ENCODE measurements at places on chromosomes 2 and 18.

- DNase-seq = no peak
These were observed 63.6 kb upstream of the MGAT5 start for GRCh38 chr2:134190062-134190806.

DNA sequence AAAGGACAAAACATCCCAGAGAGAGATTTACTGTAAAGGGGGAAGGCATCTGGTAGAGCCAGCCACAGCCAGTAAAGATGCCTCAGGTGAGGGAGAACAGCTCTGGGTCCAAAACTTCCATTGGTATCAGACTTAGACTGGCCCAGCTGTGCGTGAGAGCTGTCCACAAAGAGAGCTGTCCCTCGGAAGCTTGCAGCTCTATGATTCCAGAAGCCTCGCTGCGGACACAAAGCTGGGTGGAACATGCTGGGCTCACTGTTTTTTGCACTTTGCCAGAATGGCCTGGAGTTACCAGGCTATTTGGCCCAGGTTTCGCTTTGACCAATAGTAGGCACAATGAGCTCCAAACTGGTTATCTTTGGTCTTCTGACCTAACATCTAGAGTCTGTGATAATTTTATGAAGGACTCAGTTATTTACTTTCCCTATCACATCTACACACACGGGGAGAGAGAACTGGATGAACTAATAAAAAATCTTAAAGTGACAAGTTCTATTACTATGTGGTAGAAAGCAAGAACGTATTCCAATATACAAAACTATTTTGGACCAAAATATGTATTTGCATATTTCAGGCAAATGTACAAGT lies 101.9 kb downstream of the DNER start:
- no peak for DNase-seq

DNA sequence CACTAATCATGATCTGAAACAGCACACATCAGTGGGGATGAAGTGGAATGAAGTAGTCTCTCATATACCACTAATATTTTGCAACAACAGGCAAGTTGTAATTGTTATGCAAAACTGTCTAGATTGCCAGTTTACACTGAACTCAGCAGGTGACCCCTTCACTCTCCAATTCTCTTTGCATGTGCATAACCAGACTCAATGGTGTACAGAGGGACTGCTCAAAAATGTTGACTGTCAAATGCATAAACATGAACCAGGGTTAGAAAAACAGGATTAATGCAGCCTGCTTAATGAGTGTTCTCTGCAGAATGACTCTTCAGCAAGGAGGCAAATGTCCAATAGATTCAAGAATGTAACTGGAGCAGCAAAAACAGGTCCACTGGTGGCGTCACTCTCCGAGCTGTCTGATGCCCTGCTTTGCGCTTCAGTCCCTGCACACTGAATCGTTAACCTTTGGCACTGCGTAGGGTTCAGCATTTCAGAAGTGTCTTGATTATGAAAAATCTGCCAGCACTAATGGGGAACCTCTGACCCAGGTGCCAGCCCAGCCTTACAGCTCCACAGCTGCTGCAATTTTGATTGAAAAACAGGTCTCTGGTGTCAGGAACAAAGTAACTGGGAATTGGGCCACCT lies 209.3 kb downstream of the TDRD15 start:
- no peak for DNase-seq

GRCh38 chr18:54240629-54241107 lies 16.2 kb upstream of the MBD2 start:
- DNase-seq = no peak

DNA sequence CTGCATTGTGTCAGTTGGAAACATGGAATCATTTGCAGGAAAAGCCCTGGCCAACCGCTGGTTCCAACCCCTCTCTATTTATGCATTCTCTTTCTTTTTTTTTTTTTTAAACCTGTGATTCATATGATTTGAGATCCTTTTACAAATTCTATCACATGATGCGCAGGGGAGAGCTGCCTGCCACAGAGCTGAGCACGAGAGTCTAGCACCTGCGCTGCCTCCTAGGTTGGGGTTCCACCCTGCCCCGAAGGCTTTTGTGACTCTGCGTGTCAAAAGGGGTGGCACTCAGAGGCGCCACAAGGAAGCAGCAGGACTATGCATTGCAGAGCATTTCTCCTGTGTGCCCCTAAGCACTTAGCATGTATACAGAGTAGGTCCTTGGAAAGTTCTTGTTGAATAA lies 17.3 kb upstream of the ESPNL start:
- DNase-seq = no peak

DNA sequence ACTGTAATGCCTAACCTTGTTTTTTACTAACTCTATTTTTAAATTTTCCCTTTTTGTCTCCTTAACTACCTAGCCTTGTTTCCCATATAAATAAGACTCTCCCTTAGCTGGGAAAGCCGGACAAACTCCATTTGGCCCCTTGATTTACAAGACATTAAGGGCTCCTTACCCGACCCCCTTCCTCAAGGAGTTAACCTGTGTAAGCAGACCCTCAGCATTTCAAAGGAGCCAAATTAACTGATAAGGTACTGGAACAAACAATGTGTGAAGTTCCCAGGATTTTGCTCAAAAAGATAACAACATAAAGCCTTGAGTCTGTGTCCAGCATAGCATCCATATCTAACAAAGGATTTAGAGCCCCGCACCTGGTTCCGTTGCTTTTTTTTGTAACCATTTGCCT lies 59.6 kb upstream of the C2orf15 start:
- no peak for DNase-seq

DNA sequence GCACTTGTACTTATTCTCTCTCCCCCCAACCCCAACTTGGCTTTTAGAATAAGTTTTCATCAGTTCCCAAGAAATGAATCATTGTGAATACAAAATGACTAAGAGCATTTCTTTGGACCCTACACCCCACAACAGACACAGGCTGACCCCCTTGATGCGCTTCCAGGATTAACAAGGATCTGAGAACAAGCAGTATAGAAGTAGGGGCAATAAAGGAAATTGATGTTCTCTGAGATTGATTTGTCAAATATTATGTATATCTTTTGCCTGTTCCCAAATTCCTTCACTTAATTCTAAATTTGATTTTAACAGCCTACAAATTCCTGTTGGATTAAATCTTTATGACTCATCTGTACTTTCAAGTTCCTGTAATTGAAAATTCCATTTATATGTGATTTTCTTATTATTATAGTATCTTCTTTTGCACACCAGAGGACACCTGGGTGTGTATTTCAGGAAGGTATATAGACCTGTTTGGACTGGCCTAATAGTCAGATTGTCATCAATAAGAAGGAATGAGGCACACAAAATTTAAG lies 10.2 kb upstream of the PTPN4 start:
- no peak for DNase-seq

DNA sequence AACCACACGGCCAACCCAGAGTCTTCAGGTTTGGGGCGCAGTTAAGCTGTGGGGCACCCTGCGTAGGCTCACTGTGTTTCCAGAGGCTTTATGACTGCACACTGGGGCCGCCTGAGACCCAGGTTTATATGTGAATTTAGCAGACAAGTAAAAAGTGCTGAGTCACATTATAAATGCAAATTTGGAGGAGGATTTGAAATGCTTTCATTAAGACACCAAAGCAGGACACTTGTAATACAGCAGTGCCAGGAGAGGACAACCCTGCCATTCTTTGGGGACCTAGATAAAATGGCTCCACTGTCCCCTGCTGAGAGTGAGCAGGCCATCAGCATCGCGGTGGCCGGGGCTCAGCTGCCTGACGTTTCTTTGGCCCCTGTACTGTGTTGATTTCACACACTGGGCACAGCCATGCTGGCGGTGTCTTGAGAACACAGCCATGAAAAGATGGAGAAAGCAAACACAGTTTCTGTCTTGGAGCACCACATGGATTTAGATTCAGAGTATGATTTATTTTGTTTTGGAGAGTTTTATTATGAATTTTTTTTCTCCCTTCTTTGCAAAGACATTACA lies 10.2 kb downstream of the ACKR3 start:
- no peak for DNase-seq

- DNase-seq = no peak
These were observed 474.0 kb downstream of the SOCS6 start for GRCh38 chr18:70762812-70763211.

DNA sequence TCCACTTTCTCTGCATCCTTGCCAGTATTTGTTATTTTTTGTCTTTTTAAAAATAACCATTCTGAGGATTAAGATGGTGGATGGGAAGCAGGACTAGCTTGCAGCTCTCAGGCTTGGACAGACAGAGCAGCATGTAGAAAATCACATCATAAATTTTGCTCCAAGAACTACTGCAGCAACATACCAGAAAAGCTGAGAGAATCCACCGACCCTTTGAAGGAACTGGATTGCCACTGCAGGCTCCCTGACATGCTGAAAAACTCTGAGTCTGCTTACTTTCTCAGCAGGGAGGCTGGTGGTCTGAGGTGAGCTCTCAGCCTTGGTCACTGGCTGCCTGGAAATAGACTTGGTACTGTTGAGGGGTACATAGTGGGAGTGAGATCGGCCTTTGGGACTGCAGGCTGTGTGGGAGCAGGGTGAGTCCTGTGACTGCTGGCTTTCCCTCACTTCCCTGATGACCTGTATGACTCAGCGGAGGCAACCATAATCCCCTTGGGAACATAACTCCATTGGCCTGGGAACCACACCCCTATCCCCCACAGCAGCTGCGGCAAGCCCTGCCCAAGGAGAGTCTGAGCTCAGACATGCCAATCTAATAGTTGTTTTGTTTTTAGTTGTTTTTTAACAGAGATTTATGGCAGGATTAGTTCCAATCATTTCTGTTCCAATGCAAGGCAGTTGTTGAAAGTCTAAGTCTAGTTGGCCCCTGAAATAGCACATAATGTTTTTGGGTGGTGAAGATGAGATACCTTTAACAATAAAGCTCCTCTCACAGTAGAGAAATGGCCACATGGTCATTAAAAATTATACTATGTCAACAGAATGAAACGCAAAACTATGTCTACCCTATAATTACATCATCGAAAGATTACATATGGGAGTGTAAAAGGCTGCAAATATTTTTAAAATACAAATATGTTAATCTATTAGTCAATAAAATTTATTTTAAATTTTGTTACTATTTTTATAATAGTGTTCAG lies 414.2 kb upstream of the CHAC2 start:
- peak; percentile 85 for DNase-seq

GRCh38 chr2:222193328-222193983 lies 105.3 kb downstream of the PAX3 start:
- DNase-seq = no peak

- peak; percentile 59 for DNase-seq
These were observed 8.0 kb downstream of the GNLY start for GRCh38 chr2:85702172-85702571.

DNA sequence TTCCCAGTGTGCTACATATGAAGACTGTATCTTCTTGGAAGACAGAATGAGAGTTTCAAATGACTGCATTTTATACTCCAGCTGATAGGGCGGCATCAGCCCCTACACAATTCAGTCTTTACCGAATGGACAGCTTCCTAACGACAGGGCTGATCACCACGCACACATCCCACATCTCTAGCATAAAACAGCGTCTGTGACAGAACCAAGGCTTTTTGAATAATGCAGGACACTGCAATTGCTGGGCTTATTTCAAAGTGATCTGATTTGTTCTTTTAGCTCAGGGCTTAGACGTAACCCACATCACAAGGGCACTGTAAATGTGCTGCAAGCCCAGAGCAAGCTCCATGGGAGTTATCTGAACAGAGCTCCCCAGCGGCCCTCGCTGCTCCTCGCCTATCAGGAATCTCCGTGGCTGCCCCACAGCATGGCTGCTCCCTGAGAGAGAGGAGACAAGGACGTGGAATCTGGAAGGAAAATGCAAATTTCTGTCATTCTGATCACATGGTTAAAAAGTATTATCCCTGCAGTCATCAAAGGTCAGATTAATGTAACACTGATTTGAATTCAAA lies 158.5 kb upstream of the ALKAL2 start:
- no peak for DNase-seq

DNA sequence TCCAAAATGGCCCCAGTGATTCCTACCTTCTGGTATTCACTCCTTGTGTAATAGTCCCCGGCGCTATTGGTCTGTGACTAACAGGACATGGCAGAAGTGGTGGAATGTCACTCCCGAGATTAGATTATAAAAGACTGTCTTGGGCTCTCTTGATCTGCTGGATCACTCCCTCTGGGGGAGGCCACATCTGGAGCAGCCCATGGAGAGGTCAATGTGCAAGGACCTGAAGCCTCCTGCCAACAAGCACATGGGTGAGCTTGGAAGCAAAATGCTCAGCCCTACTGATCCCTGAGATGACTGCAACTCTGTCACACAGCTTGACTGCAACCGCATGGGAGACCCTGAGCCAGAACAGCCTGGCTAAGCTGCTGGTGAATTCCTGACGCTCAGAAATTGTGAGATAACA lies 94.3 kb upstream of the GLI2 start:
- no peak for DNase-seq

DNA sequence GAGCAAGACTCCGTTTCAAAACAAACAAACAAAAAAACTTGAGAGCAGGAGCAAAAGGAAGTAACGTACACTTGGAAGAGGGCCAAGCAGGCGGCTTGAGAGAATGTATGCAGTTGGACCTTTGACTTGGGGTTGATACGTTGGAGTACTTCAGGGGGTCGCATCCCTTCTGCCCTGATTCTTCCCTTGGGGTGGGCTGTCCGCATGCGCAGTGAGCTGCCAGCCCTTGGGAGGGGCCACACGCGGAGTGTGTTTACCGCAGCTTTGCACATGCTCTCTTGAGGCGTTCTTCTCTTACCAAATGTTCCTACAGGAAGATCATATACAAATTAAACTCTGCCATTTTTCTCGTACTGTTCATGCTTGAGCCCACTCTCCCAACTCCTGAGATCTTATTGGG lies 38.1 kb upstream of the SOCS6 start:
- DNase-seq = no peak

DNA sequence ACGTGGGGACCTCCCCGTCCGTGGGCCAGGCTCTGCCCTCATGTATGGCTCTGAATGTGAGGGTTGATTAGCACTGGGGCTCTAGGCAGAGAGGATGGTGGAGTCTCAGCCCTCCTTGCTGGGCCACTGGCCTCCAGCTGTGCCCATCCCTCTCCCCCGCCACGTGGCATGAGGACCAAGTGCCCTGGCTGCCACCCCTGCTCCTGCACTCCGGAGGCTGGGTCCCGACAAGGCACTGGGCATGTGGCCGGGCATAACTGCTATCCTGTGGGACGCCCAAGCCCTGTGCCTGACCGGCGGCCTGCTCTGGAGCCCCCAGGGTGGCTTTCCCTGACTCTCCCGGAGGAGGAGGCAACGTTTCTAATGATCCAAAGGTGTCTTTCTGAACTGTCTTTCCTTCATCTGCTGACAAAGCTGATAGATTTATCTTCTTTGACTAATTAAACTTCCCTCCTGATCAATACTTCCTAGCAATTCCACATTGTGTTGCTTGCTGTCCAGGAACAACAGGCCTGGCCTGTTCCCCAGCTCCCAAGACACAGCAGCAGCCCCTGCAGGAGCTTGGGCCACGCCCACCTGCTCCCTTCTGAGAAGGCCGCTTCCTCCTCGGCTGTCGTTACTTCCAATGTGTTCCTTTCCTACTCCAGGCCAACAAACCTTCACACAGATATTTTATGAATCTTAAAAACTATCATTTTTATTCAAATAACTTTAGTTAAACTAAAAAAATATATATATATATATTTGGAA lies 132.0 kb downstream of the SNTG2 start:
- no peak for DNase-seq
